Right renal pelvis (tissue), 4 donors: ENCODE measurements at places on chromosomes 13 and 19. TPM values are rescaled to one million over a fixed set of nuclear protein-coding genes. Genes with fewer than 3 reads are reported as not detected.
A peak's percentile ranks its signal among the peaks of the same experiment; 100 is the strongest.

DKKL1 gene
- polyA plus RNA-seq = 3.3 TPM

ARGLU1 gene
- polyA plus RNA-seq = 309 TPM

ZNF493 gene
- 22.2 TPM for polyA plus RNA-seq

RPL18A gene
- 860 TPM for polyA plus RNA-seq

- DNase-seq = no peak
Observed at GRCh38 chr19:11247391-11247790, 8.0 kb downstream of the ANGPTL8 start.

SPPL2B gene
- 63.7 TPM for polyA plus RNA-seq

AP2A1 gene
- polyA plus RNA-seq = 68.2 TPM

GRCh38 chr19:35124098-35125060 is 8.8 kb downstream of the FXYD3 start:
- DNase-seq = peak; percentile 82

KLK14 gene
- polyA plus RNA-seq = 0.27 TPM

DNA sequence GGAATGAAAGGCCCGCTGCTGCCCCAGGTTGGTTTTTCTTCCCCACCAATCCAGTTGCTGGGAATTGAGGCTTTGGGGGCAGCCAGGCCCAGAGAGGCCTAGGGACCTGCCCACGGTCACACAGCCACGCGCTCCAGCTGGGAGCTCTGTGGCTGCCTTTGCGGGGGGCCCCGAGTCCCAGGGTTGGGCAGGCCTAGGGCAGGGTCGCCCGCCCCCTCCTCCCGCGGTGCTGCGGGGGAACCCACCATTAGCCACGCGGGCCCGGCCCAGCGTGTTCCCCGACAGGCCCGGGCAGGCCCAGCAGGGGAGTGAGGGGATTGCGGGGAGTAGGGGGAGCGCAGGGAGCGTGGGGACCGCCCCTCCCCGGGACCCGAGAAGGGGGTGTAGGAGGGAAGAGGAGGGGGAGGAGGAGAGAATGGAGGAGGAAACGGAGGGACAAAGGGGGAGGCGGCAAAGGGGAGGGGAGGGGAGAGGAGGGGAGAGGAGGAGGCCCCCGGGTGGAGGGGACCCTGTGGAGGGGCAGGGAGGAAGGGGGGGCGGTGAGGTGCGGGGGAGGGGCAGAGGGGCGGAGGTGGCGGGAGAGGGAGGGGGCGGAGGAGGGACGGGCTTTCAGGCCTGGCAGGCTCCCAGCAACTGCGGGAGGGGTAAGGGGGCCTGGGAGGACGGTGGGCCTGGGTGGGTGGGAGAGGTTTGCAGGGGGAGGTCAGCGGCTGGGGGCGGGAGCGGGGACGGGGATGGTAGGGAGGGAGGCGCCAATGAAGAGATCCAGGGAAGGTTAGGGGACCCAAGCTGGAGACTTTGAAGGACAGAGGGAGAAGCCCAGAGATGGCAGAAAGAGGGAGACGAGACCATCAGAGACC is 12.9 kb upstream of the TLE2 start:
- no peak for DNase-seq

- no peak for DNase-seq
Observed at GRCh38 chr19:291006-291521, at the start of gene PLPP2. Gene PLPP2 (minus strand): TSS chr19:291403. CDS start chr19:291336, 67 bp downstream.

DNA sequence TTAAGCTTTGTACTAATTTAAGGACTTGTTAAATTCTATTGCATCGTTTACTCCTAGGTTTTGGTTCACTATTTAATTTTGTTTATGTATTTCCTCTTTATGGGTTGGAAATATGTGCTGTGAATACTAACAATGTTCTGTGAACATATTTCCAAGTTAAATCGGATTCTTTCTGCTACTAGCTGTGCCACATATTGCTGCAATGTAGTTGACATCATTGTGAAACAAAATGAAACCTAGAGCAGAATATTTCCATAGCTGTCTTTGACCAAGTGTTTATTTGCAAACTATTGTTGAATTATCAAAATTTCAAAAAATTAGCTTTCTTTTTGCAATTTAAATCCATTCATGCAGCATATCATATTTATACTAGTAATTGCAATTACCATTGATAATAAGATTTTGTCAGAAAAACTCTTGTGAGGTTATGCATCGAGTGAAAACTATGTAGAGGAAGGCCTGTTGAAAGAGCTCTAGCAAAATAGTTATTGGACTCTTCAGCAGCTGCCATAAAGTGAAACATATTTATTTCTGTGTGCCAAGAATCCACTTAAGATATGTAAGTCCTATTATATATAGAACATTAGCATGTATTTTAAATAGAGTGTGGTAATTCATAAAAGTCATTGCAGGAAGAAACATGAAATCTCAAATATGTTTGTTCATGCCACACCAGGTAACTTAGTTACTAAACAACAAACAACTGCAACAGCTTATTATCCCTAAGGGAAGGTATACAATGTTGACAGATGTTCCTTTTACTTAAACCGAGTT is 575.1 kb downstream of the SLITRK6 start:
- no peak for DNase-seq

DNA sequence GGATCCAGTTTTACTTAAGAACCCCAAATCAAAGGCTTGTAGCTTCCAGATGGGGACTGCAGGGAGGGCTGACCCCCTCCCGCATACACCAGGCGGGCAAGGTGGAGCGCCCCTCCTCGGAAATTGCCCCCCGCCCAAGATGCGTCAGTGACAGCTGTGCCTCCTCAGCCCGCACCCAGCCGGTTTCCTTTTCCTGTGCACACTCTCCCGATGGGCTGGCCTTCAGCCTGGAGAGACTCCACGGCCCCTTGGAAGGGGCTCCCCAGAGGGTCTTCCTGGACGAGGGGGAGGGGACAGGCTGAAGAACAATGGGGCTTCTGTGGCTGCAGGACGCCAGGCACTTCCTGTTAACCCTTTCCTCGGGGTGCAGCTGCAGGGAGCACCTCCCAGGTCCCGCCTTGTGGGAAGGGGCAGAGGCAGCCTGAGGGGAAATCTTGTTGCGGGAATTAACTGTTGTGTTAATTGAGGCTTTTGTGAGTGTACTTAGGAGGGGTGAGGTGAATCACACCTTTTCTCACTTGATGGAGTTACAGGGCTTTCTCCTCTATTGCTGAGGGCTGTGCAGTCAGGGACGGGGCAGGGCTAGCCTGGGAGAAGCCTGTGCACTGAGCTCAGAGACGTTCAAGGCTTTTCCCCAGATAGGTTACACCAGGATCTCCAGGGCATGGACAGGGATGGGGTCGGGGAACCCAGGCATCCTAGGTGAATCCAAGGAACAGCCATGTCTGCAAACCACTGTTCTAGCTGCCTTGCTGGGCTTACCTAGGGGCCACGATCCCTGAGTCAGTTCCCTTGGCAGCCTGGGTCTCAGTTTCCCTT is 14.3 kb downstream of the IER2 start:
- DNase-seq = peak; percentile 77

DNA sequence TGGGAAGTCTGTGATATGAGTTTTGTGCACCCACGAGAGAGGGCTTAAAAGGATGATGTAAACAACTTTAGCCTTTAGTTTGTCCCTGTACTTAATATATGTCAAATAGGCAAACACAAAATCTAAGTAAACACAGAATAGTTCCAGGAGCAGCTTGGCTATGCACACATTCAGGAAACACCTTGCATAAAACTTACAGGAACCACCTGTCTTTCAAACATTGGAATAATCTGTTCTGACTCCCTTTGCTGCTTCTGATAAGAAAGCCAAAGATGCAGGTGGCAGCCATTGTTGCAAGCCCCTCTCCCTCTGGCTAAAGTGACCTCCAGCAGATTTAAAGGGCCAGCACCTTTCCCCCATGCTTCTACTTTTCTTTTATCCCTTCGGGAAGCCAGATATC is 4.7 kb downstream of the EEF1AKMT1 start:
- no peak for DNase-seq

SMIM24 gene
- polyA plus RNA-seq = 589 TPM

MBD3L3 gene
- not detected for polyA plus RNA-seq

LGALS13 gene
- not detected for polyA plus RNA-seq

IL12RB1 gene
- 0.46 TPM for polyA plus RNA-seq

DNA sequence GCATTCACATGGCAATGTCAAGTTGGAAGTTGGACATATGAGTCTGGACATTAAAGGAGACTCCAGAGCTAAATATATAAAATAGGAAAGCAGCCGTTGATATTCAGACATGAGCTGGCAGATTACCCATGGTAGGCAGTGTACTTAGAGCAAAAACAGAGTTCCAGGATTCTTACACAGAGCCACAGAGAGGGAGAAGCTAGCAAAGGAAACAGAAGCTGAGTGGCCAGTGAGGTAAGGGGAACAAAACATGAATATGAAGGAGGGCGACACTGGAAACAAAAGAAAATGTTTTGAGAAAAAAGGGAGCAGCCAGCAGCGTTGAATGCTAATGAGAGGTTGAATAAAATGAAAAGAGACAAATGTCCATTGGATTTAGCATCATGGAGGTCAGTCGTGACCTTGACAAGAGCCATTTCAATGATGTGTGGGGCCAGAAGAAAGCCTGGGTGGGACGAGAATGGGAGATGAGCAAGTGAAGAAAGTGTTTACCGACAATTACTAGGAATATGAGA is 198.4 kb downstream of the POU4F1 start:
- DNase-seq = no peak

DNA sequence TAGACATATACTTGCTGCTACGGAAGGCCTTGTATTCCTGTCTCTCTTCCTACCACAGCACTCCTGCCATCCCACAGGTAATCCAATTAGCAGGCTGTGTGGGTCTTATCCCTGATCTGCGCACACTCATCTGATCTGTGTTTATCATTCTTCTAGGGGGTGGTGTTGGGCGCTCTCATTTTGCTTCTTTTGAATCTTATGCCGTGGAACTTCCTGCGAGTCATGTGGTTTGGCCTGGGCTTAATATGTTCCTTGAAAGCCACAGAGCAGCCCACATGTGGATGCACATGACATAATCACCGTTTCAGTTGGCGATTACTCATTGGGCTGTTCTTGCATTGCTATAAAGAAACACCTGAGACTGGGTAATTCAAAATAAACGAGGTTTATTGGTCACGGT is 7.5 kb downstream of the RASA3 start:
- DNase-seq = no peak

SERP2 gene
- 10.5 TPM for polyA plus RNA-seq

CADM4 gene
- polyA plus RNA-seq = 49.4 TPM

DLEU7 gene
- 1.5 TPM for polyA plus RNA-seq

DNA sequence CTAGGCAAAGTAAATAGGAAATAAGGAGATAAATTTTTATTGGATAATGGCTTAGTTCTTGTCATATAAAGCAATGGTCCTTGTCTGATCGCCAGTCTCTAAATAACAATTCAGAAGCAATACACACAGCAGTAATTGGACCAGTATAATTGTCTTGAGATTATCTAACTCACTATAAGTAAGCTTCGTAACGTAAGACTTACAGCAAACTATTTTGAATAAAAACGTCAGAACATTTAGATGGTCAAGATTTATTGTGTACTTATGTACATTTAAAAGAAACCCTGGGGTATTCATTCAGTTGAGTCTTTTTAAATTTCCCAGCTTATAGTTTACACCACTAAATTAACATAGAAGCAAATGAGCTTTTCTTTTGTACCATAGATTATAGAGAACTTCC is 20.2 kb upstream of the TRPC4 start:
- no peak for DNase-seq

IGFL3 gene
- not detected for polyA plus RNA-seq

PPFIA3 gene
- polyA plus RNA-seq = 9.4 TPM

GRCh38 chr19:15074371-15074770 is 7.6 kb upstream of the OR1I1 start:
- DNase-seq = no peak

URAD gene
- not detected for polyA plus RNA-seq

- DNase-seq = no peak
Observed at GRCh38 chr19:45153339-45154063, 7.3 kb downstream of the NKPD1 start.

POU2F2 gene
- polyA plus RNA-seq = 1.4 TPM

- DNase-seq = no peak
Observed at GRCh38 chr13:87940776-87941175, 269.6 kb downstream of the SLITRK5 start.

PSG6 gene
- 0.15 TPM for polyA plus RNA-seq

HNRNPM gene
- 406 TPM for polyA plus RNA-seq

GSX1 gene
- not detected for polyA plus RNA-seq

DNA sequence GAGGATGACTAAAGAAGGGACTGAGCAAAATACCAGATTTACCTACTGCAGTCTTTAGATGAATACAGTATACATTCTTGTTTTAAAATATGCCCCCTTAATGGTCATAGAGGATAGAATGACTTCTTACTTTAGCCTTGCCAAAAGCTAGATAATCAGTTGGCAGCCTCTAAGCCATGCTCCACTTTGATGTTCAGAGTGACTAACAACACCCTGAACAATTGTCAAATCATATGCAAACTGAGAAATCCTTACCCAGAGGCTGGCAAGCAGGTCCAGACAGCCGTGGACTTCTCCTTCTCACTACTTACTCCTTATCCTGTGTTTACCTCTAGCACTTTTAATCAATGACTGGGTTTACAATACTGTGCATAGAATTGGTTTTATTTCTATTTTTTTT is 23.6 kb upstream of the PHF11 start:
- DNase-seq = no peak

DNA sequence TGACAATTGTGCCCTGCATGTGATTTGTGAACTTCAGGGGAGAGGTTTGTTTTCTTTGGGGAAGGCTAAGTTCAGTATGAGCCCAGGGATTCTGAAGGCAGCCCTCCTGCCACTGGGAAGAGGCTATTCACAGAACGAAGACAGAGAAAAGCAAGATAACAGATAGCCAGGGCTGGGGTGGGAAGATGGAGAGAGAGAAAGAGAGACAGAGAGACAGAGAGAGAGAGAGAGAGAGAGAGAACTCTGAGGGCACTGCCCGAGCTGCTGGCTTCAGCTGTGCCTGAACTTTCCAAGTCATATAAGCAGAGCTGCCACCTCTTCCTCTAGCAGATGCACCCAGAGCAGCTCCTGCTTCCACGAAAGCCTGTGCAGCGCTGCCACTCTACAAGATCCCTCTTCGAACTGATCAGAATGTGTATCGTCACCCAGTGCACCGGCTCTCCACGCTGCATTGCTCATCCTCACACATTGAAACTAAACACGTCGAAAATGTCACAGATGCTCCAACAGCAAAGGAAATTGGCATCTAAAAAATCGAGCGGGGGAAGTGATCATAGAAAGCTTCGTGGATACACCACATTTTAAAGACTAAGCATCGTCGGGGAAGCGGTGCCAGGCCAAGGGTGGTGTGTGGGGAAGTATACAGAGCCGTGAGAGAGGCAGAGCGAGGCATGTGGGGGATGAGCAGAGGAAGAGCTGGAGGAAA is 81.8 kb upstream of the SIAH3 start:
- no peak for DNase-seq

GRCh38 chr13:57128909-57129308 is 11.8 kb upstream of the PRR20A start:
- DNase-seq = no peak

EDDM13 gene
- polyA plus RNA-seq = 2.2 TPM

GRCh38 chr13:100513987-100514670 is 74.5 kb downstream of the GGACT start:
- DNase-seq = no peak

GRCh38 chr13:110557610-110558305 is 3.8 kb downstream of the RAB20 start:
- no peak for DNase-seq

ZNF729 gene
- polyA plus RNA-seq = 0.36 TPM
